ENCODE measurements at places on chromosomes 11 and 22.
A peak's percentile ranks its signal among the peaks of the same experiment; 100 is the strongest.

DNA sequence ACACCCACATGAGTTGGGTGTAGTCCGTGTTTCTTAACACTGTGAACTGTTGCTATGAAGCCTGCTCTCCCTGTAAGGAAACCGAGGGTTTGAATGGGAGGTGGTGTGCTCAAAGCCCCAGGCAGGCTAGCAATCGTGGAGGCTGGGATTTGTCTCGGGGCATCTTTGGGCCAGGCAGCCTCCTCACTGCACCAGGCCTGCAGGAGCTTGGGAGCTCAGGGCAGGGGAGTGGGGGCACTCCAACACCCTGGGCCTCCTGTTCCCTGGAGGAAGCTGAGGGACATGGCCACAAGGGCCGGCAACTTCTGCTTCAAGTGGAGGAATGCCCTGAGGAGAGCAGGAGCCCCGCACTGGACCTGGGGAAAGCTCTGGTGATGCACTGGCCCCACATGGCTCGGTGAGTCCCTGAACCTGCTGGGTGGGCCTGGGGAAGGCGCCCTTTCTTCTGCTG lies 164.7 kb upstream of the B3GAT1 start:
- DNase-seq = no peak

DNA sequence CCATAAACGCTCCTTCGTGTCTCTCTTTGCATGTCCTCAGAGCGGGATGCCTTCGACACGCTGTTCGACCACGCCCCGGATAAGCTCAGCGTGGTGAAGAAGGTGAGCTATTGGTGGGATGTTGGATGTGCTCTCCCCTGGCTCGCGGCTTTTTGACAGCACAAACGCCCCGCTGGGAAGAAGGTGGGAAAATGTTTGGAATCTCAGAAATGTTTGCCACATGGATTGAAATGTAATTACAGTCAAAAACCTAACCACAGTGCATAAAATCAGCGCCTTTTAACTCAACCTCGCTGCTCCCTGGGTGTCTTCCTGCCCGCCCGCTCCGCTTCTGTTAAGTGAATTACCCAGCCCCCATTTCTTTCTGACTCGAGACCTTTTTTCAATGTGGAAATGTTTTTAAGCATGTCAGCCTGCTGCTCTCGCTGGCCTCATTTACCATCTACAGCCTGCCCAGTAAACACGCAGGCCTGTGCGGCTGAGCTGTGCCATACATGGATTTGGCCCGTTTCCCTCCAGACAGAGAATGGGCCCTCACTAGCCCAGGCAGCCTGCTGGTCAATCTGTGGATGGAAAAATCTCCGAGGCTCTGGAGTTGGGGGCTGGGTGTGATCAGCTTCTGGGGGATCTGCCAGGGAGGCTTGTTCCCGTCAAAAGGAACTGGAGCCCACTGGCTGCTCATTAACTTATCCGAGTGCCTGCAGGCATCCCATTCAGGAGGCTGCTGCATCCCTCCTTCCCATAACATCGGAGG lies 32.7 kb upstream of the PARVG start:
- DNase-seq = no peak

DNA sequence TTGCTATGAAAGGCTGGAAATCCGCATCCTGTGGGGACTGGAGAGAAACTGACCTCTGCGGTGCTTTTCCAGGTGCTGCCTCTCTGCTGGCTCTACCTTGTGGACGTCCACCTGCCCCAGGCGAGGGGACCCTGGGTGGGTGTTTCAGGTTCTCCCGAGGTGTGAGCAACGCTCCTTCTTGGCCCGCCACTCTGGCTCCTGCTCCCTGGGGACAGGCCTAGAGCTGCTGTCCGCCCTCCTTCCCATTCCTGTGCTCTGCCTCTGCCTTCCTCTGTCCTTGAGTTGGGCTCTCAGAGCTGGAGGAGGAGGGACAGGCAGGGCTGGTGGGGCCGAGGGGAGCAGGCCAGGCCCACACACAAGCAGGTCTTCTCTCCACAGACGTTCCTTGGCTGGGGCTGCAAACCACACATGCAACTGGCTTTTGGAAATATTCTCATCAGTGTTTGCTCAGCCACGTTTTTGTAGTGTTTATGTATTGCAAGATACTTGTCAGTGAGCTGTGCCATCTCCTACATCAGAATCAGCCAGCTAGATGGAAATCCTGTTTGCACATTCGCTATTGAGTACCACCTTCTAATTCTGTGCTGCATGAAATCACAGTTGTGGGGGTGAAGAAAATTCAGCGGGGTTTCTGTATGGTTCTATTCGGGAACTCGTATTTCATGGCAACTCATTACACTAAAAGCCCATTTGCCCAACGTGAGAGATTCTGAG lies 1115.0 kb downstream of the BRD1 start:
- DNase-seq = no peak

- no peak for DNase-seq
These were observed at the start of gene CNGA4 for GRCh38 chr11:6238902-6239301. CNGA4 (plus strand) TSS chr11:6239089; CDS start chr11:6239207, 118 bp downstream.

DNA sequence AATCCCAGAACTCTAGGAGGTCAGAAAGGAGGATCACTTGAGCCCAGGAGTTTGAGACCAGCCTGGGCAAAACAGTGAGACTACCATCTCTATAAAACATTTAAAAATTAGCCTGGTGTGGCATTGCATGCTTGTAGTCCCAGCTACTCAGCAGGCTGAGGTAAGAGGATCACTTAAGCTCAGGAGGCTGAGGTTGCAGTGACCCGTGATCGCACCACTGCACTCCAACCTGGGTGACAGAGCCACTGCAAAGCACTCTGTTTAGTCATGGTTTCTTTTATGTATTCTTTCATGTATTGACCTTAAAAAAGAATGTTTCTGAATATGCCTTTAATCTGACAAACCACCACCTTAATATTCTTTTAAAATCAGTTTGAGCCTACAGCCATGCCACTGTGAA lies 52.2 kb downstream of the BIRC2 start:
- DNase-seq = no peak

- DNase-seq = no peak
These were observed 1157.5 kb downstream of the BRD1 start for GRCh38 chr22:48669986-48670716.

- DNase-seq = no peak
These were observed 30.2 kb downstream of the CSTPP1 start for GRCh38 chr11:46966773-46967172.

DNA sequence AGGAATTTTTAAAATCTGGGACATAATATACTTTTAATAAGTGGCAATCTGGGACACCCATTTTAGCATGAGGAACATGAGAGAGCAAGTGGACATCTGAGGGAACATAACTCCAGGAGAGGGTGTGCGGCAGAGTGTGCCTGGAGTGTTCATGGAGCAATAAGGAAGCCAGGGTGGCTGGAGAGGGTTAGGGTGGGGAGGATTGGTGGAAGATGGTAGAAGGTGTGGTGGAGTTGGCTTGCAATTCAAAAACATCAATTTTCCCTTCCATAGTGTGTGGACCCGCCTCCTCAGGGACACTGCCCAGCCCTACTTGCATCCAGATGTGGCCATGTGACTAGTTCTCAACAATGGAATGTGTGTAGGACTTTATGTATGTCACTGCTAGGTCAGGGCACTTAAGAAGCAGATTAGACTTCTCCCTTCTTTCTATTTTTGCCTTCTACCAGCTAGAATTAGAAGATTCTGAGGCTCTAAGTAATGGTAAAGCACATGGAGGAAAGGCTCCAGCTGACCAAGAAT lies 4.4 kb upstream of the DENND5A start:
- no peak for DNase-seq

DNA sequence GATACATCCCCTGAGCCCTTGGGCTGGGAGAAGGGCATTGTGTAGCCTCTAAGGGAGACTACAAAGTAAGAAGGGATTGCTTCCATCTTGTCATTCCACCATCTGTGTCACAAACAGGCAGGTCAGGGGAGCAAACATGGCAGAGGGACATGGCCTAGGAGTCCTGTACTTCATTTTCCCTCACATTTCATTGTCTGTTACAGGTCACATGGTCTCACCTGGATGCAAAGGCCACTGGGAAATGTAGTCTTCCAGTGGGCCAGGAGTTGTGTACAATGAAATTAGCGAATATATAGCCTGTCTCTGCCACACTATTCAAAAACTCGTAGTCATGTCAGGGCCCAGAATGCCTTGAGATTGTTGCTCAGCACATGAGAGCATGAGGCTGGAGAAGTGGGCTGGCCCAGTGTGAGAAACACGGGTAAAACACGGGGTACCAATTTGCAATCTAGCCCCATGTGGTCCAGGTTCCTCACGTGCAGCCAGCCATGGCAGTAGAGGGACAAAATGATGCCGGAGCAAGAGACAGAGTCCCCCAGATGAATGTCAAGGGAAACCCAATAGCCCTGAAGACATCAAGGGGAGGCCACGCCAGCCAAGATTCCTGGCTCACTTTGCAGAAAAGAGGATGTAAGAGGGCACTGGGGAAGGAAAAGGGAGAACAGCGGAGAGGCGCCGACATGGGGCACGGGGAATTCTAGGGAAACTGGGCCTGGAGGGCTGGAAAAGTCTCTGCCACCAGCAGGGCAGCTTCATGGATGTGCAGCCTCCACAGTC lies 47.7 kb upstream of the EMID1 start:
- no peak for DNase-seq

DNA sequence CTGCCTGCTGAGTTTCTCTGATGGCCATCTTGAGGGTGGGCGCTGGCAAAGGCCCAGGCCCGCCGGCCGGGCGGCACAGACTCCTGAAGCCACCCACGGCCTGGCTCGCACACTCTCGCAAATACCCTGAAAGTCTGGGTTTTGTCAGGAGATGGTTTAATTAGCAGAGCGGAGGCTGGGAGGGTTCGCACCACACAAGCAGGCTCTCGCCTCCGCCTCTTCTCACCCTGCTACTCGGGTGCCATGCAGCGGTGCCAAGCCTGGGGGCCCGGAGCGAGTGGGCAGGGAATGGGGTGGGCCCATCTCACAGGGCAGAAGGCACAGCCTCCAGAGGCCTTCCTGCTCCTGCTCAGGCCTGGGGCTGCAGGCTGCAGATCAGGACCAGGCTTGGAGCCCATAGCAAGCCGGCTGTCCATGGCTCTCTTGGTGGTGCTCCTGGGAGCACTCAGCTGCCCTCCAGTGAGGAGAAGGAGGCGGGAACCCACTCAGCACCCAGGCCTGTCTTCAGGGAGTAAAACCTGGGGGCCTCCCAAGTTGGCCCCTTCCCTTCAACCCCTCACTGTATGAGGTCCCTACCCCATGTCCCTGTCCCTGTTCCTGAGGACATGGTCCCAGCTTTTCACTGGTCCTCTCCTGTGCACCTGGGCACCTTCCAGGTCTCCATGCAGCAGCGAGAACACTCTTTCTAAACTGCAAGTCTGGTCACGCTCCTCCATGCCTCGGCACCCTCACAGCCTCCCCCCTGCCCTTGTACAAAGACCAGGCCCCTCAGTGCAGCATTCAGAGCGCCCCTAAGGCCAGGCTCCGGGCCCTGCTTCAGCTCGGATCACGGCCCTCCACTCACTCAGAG lies 62.0 kb downstream of the FLRT1 start:
- DNase-seq = no peak

DNA sequence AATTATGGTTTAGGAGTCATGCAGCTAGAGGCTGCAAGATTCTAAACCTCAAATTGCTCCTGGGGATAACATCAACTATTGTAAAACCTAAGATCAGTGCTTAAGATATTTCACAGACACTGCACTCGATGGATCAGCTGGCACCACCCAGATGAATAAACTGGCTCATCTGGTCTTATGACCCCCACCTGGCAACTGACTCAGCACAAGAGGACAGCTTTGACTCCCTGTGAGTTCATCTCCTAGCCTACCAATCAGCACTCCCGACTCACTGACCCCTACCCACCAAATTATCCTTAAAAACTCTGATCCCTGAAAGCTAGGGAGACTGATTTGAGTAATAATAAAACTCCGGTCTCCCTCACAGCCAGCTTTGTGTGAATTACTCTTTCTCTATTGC lies 782 bp upstream of the TTC12 start:
- DNase-seq = no peak

DNA sequence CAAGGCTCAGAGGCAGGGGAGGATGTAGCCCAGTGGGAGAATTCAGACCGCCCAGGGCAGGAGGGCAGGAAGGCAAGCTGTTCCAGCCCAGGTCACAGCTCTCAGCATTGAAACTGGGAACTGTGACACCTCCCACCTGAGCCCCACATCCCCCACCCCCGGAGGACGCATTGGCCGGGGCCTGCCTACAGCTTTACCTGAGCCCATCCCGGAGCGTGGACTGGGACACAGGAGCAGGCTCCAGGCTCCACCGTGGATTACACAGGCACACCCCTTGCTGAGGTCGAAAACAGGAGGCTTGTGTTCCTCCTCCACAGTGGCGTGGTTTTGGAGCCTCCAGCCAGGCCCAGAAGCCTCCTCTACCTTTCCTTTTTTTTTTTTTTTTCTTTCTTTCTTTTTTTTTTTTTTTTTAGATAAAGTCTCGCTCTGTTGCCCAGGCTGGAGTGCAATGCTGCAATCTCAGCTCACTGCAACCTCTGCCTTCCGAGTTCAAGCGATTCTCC lies 9.1 kb upstream of the PGA3 start:
- no peak for DNase-seq

DNA sequence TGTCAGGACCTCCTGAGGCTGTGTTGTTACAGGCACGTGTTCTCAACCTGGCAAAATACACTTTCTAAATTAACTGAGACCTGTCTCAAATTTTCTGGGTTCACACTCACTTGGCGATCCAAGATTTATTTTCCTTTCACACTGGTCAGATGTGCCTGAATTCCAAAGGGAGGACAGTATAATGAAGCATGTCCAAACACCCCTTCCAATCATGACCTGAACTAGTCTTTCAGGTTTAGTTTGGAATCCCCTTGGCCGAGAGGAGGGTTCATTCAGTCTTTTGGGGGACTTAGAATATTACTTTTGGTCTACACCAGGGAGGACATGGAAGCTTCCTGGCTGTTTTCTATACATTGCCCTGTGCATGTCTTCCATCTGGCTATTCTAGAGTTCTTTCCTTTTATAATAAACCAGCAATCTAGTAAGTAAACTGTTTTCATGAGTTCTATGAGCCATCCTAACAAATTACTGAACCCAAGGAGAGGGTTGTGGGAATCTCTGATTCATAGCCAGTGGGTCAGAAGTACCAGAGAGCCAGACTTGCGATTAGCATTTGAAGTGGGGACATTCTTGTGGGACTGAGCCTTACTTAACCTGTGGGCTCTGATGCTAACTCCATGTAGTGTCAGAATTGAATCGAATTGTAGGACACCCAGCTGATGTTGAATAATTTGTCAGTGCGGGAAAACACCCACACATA lies 14.8 kb upstream of the TMEM216 start:
- DNase-seq = no peak

- DNase-seq = peak; percentile 81
These were observed 25.0 kb downstream of the MTMR3 start for GRCh38 chr22:29907753-29908515.

DNA sequence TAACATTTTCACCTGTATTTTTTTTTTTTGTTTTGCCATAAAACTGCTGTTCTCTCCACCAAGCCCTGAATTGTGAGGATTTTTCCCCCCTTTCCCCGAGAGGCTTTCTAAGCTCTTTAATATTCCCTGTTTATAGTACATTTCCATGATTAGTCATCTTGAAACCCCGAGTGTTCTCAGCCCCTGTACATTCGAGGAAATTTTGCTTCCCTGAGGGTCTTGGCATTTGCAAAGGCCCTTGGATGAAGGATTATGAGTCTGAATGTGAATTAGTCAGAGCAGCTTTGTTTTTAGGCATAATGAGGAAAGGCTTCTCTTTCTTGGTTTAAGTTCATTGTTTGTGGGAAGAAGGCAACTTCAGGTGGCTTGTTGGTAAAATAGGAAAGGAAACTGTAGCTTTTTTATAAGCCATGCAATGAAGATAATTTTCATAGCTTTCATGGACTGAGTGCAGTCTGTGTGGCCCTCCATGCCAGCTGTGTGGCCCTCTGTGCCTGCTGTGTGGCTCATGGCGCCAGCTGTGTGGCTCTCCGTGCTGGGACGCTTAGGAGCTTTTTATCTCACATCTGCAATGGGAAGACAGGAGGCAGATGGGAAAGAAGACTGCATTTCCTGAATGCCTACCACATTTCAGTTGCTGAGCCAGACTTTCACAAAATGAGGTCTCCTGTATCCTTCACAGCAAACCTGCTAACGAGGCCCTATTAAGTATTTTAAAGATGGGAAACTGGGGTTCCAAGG lies 129.0 kb downstream of the TEAD1 start:
- DNase-seq = no peak
